Stimulated activated CD4-positive, alpha-beta T cell treated with anti-CD3 and anti-CD28 coated beads, TNF-alpha, amount 100 ng/mL, for 1 hour (primary cell): ENCODE measurements at places on chromosomes 12 and 14.

- no peak for DNase-seq
Observed at GRCh38 chr14:55122440-55122986, 6.5 kb upstream of the LGALS3 start.

DNA sequence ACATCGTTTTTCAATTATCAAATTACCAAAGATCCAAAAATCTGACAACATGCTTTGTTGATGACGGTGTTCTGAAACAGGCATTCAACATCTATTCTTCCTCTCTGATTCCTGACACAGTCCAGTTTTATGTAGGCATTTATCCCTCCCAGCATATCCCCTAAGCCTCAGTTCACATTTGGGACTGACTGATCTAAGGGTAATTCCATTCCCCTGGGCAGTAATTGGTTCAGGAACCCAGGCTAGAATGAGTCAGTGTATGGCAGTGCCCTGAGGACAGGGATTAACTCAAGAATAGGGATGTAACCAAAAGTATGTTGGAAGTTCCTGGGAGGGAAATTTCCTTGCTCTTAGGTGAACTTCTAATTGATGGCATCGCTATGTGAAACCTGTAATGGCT lies 10.3 kb upstream of the PCNX1 start:
- DNase-seq: no peak

DNA sequence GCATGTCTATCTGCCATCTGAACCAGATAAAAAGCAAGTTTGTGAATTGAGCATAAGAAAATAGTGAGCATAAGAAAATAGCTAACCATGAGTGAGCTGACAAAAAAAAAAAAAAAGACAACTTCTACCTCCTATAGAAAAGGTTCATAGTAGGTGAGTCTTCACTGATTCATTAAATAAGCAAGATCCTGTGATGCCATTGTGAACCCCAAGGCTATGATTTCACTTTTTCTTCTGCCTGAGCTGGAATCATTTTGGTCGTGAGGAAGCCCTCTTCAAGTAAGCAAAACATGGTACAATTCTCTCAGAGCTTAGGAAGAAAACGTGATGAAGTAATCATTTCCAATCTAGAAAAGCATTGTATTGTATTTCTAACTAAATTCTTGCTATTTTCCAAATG lies 1.2 kb downstream of the PIK3C2G start:
- DNase-seq: no peak

- peak; percentile 50 for DNase-seq
Observed at GRCh38 chr14:105537580-105538474, 11.4 kb downstream of the TMEM121 start.

DNA sequence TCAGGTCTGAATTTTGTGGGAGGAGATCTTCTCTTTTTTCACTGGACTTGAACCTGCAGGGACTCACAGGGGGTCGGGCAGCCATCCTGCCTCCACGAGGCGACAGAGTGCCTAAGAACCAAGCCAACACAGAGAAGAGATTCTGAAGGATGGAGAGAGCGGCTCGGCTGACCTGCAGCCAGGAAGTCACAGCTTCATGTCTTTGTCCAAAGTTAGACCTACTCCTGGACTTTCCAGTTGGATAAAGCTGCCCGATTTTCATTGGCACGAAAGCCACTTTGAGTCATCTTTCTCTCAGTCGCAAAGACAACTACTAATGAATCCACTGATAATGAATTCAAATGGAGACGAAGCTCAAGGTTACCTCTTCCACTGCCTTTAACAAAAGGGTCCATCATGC lies 106.8 kb downstream of the FOXN3 start:
- DNase-seq: no peak

DNA sequence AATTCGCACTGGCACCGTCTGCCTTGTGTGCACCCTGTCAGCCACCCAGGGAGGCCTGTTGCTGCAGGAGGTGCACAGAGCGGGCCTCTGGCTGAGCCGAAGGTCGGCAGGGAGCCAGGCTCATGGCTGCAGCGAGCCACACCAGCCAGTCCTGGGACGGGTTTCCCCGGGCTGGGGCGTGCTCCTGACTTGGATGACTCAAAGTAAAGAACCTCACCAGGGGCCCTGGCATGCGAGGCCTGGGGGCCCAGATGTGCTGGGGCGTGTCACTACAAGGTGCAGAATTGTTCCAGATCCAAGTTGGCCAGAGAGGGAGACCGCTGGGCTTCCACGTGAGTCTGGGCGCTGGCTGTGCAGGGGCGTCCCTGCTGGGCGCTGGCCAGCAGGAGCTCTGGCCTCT lies 34.5 kb downstream of the FBRSL1 start:
- no peak for DNase-seq
